GM19239 (cell line): ENCODE measurements at places on chromosomes 3 and 15.

GRCh38 chr3:134607054-134608022 lies 43.5 kb downstream of the KY start:
- DNase-seq = no peak

DNA sequence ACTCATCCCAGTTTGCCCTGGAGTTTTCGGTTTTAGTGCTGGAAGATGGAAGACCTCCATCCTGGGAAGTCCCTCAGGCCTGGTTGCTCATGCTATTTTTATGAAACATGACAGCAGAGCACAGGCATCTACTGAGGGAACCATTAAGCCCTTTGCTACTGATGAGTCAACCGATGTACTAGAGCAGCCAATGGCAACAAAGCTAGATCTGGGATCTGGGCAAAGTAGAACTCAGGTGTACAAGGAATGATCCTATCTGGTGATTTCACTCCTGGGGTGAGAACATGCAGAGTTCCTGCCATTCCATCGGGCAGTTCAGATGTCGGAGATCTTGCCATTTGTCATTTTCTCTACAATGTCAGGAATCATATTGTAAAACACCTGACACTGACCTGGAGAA lies 166.2 kb upstream of the NSMCE3 start:
- DNase-seq = no peak

- DNase-seq = no peak
Measured at GRCh38 chr15:42094512-42094963, at the start of gene PLA2G4D. Gene PLA2G4D (minus strand): TSS chr15:42094562. CDS start chr15:42094459, 103 bp downstream.

- no peak for DNase-seq
Measured at GRCh38 chr15:87033056-87033455, 953.4 kb downstream of the AGBL1 start.

DNA sequence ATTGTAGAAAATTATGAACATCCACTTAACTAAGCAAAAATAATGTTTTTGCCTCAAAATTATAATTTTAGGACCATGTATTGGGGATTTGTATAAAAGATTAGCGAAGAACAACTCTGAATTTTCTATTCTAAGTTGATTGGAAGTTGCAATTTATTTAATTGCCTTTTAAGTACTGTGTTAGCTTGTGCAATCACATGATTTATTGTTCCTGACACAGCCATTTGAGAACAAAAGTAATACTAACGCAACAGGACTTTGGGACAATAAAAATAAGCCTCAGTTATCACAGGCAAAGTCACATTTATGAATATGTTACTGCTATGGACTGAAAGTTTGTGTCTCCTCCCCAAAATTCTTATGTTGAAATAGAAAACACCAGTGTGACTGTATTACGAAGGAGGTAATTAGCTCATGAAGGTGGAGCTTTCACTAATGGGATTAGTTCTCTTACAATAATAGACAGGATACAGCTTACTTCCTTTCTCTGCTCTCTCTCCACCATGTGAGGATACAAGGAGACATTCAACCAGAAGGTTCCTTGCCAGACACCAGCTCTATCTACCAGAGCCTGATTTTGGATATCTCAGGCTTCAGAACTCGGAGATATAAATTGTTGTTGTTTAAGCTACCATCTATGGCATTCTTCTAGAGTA lies 745.9 kb downstream of the ZBBX start:
- DNase-seq = no peak

GRCh38 chr3:31543375-31543774 lies 10.7 kb downstream of the STT3B start:
- no peak for DNase-seq

GRCh38 chr3:74630602-74631001 lies 16.1 kb upstream of the CNTN3 start:
- DNase-seq = no peak
